Stimulated activated CD8-positive, alpha-beta memory T cell treated with anti-CD3 and anti-CD28 coated beads, Interleukin-2, amount 100 ng/mL, for 1 hour (primary cell): ENCODE measurements at places on chromosomes 5 and 9.

DNA sequence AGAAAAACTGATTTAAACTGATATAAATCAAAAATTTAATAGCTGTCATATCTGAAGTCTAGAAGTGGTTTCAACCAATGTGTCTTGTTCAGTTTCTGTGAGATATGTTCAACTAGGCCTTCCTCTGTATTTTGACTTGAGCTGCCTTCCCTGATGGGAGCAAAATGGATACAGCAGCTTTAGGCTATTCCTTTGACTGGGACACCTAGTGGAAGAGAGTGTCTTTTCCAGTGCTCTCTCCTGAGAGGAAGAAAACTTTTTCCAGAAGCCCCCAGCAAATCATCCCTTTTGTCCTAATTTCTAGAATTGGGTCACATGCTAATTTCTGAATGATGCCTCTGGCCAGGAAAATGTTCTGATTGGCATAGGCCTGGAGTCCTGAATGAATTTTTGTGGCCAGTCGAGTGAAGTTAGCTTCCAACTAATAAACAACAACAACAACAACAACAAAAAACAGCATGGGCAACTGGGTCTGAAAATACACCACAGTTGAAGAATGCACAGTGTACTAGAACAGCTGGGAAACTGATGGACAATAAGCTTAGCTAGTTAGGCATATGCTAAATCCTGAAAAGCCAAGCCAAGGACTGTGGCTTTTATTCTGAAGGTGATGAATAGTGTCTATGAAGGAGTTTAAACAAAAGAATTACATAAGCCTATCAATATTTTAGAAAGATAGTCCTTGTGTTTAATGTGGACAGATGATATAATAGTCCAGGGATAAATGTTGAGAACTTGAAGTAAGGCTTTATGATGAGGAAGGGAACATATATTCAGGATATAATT, 125.7 kb downstream of the FBN2 start:
- DNase-seq, result no peak

DNA sequence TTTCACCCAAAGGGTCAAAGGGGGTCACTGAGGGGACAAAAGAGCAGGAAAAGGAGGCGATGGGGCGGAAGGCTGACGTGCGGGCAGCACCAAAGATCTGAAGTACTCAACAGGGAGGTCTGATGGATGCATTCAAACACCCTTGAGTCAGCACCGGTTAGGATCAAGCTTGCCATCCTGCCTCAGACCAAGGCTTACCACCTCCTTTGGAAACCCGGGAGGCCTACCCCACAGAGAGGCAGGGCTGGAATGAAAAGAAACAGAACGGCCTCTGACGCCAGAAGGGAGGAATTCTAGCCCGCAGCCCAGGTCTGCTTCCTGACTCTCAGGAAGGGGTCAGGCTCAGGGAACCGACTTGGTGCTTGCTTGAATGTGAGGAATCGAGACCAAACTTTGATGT, 125.6 kb downstream of the PAPPA start:
- DNase-seq, result no peak

GRCh38 chr9:115194216-115194615, 76.3 kb upstream of the TNC start:
- no peak for DNase-seq

GRCh38 chr9:127138444-127138843, 16.0 kb upstream of the ANGPTL2 start:
- no peak for DNase-seq
